Kasumi-1 (cell line): ENCODE measurements at places on chromosomes 2 and 18.

- DNase-seq = no peak
These were observed 30.9 kb downstream of the ANTXR1 start for GRCh38 chr2:69043736-69044400.

DNA sequence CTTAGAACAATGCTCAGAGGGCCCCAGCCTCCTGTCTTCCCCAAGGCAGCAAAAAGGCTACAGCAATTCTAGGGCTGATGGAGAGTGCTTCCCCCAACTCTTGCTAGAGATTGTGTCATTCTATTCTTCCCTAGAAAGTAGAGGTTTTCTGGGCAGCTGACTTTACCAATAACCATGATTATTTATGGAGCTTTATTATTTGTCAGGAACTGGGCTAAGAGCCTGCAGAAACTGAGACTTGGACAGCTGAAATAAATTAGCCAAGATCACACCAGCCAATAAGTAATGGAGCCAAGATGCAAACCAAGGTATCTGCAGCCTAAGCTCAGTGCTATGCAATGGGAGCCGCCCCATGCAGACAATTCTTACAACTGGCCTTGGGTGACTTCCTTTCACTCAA lies 84.8 kb downstream of the CCBE1 start:
- no peak for DNase-seq

DNA sequence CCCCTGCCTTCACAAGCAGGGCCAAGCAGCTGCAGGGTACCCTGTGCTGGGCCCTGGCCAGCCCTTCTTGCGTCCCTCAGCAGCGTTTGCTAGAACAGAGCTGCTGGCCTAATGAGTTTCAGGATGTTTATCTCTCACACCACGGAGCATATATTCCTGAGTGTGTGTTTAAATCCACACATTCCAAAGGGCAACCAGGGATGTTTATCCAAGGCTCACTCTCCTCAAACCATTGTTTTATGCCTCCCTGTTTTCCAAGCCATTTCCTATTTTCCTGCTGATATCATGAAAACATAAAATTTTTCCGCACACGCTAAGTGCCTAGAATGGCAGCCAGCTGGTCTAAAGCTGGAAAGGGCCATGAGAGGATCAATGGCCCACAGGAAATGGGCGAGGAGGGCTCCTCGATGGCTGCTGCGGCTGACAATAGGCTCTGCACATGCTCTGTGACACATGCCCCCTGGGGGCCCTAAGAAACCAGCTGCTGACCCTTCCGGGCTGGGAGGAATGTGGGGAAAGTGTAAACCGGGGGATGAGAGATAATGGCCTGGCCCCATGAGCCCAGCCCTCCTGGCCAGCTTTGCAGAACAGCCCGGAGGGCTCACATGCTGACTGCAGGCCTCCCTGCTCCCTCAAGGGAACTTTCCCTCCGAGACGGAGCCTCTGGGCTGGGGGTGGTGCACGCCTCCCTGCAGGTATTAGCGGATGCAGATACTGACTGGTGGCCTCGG lies 194.0 kb downstream of the NDUFA10 start:
- no peak for DNase-seq

DNA sequence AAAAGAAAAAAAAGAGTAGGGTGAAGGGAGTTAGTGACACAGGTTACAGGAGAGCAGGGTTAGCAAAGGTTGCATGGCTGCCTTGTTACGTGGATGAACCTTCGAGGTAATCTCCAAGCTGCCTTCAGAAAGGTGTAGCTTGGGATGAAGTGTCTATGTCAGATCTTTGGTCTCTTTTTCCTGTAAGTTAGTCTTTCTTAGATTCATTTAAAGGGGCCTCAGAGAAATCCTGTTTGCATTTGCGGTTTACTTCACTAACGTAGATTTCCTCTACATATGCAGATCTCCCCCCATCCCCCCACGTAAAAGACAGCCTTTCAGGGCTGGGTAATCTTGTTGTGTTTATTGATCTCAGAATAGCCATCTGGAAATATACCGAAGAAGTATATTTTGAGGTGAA lies 83.7 kb downstream of the MTA3 start:
- no peak for DNase-seq

DNA sequence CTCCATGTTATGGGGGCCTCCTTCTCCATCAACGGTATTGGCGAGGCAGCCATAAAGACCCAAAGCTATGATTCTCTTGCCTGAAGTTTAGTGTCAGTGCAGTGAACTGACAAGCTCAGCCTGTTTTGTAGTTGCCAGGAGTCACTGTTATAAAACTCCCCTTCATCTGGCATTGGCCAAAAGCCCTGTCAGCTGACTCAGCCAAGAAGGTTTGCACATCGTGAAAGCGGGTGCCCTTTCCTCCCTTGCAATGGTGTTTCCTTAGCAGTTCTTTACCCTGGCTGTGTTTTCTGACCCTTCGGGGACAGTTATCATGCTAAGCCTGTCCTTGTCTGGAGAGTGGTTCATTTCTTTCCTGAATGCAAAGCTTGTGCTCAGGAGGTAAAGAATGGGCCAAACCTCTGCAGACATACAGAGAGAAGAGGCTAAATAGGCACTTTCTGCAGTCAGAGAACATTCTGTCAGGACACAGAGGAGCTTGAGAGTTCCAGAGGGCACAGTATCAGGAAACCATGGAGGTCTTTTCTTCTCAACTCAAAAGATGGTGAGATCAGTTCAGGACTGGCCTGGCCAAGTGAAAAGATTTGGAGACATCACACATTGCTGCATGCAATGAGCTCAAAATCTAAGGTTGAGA lies 414.2 kb downstream of the ZNF521 start:
- no peak for DNase-seq

GRCh38 chr2:86221066-86221684 lies 21.9 kb downstream of the MRPL35 start:
- DNase-seq = peak; percentile 88

- DNase-seq = no peak
These were observed 60.1 kb downstream of the CWC22 start for GRCh38 chr2:179946810-179947615.

DNA sequence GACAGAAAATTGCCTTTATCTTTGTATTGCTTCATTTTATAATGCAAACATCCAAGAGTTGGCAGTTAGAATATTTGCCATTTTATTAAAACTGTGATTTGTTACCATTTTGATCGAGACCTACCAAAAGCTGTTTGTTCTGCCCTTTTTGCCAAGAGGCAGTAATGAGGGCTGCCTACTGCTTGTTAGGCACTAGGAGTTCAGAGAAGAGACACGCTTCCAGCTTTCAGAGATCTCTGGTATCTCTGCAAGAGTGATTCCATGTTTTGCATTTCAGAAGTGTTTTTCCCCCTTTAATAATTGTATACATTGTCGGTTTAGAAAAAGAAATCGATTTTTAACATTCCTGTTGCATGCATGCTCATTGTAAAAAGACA lies 628 bp downstream of the MRPL30 start:
- peak; percentile 39 for DNase-seq

DNA sequence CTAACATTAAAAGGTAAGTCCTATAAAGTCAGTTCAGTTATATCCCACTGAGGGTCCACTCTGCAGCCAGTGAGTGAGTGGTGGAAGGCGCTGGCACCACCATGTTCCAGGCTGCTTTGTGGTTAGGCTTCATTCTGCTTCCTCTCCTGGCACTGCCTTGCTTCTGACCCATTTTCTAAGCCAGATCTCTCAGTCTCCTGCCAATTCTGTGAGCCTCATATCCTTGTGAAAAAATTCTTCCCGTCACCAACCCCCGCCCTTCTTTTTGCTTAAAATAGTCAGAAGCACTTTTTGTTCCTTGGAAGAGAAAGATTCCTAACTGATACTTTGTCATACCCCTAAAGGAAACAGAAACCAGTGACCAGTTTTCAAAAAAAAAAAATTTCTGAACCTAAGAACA lies 139.8 kb upstream of the NCK2 start:
- no peak for DNase-seq

- DNase-seq = peak; percentile 0
These were observed 70.4 kb downstream of the FECH start for GRCh38 chr18:57516056-57516455.

- DNase-seq = no peak
These were observed 195.5 kb downstream of the TTC32 start for GRCh38 chr2:19706332-19706731.

GRCh38 chr2:235806986-235807750 lies 313.3 kb downstream of the AGAP1 start:
- DNase-seq = no peak

DNA sequence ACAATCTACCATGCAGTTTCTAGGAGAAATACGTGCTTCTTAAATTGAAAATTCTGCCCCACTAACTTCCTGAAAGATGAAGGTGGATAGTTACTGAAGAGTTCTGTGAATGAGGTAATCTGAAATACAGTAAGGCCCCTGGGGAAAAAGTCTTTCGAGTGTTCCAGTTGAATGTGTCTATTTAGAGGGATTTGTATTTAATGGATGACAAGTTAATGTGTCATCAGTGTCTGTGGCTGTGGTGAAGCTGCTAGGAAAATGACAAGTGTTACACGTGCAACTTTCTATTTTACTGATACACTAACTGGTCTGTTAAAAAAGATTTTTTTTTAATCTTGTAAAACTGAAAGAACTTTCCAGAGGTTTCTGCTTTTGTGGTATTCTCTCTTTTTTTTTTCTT lies 384.6 kb downstream of the STK39 start:
- DNase-seq = no peak

DNA sequence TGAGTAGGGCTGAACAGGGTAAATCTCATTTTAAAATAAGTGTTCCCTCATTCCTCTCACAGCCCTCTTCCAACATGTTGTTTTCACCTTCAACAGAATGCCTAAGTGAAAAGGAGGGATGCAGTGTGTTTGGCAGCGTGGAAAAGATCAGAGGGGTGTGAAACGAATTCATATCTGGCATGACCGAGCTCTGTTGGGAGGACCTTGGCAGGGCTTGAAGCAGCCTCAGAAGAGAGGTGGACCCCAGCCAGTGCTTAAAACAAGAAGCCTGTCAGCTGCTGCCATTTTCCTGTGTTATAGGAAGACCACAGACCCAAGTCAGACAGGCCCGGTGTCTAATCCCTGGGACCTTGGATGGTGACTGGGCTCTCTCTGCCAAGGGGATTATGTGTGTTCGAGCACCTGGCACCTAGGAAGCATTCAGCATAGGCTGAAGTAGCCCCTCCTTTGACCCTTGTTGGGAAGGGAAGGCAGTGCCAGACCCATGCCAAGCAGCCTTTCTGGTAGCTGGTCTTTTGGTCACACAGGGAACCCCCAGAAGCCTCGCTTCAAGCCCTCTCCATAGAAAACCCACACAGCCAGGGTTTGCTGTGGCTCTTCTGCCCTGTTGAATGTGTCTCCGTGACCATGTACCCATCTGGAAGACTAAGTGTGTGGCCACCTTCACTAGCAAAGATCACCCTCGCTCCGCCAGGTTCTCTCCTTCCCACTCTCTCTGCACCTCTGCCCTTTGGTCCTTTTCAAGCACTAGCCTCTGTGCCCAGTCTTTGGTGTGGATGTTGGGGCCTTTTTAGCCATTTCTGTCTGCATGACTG lies 87.5 kb upstream of the ST3GAL5 start:
- DNase-seq = no peak

DNA sequence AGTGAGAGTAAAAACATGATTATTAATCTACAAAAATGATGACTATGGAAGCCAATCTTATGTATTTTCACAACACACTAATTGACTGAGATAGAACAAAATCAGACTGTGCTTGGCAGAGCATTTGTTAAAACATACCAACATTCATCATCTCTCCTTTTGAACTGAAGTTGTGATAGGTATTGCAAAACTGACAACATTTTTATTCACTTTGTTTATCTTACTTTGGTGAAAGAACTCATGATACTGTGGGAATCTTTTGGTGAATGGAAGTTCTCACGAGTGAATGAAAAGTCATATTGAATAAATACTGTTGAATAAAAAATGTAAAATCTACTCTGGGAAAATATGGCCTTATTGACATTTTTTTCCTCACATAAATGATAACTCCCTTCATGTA lies 1430.2 kb upstream of the PIK3C3 start:
- DNase-seq = no peak

DNA sequence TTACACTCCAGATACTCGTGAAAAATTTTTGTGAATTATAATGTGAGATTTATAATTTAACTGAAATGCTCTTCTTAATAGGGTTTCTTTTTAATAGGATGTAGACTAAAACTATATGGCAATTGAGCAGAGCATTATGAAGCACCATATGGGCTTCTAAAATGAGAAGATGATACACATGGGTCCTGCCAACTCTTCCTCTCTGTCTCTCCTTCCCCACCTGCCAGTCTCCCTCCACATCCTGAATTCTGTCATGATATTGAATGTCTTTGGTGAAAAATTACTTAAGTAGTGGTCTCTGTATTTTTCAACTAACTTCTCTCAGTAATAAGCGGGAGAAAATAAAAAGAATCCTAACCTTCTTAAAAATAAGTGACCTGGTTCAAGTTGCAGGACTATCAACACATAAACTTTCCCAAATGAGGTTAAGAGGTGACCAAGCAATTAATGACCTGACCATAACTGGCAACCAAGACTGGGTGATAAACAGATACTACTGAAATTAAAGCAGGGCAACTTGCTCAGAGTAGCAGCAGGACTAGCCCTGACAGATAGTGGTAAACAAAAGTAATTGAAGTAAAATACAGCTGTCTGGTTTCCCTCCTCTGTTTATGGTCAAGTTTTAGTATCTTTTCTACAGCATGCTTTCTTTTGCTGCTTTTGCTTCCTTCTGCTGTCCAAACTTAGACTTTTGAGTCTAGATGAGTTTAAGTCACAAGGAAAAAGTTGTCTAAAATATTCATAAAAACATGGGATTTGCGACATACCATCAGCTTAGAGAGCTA lies 117.1 kb upstream of the PDE1A start:
- DNase-seq = no peak

DNA sequence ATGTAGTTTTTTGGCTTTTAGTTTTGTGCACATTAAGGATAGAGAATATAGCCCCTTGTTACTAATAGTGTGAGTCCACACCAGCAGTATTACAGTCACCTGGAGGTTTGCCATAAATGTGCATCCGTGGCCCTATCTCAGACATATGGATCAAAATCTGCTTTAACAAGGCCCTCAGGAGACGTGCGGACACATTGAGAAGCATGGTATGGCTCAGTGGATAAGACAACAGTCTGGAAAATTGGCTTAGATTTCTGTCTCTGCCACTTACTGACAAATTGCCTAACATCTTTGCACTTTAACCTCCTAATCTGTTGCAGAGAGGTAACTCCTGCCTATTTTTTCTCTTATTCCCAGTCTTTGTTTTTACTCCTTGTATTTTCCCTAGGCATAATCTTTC lies 307.2 kb upstream of the DLGAP1 start:
- DNase-seq = no peak

- no peak for DNase-seq
These were observed 352.0 kb downstream of the THSD7B start for GRCh38 chr2:137117385-137117784.

DNA sequence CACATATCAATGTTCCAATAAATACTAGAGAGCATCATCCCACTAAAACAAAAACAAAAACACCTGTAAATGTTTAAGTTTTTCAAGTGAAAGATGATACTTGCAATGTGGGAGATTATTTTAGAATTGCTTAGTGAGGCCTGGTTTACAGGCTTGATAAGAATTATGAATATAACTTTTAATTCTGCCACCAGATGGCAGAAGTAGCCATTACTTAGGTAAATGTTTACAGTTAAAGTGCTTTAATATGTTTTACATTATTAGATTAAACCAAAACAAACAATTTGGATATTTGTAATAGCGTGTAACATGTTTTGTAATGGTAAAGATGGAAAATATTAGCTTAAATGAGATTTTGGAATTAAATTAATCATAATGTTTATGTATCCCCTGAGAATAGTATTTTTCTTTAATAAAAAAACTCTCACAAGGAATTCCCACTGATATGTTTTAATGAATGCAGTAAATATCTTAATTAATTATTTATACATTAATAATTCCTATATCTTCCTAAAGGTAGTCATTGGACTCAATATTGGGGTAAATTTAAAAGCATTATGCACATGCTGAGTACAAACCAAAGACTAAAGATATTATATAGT lies 522.0 kb downstream of the SPAG16 start:
- no peak for DNase-seq
